GM12878 (cell line): ENCODE measurements at places on chromosomes 6 and 20. TPM values are rescaled to one million over a fixed set of nuclear protein-coding genes. Genes with fewer than 3 reads are reported as not detected.
A peak's percentile ranks its signal among the peaks of the same experiment; 100 is the strongest.

DNA sequence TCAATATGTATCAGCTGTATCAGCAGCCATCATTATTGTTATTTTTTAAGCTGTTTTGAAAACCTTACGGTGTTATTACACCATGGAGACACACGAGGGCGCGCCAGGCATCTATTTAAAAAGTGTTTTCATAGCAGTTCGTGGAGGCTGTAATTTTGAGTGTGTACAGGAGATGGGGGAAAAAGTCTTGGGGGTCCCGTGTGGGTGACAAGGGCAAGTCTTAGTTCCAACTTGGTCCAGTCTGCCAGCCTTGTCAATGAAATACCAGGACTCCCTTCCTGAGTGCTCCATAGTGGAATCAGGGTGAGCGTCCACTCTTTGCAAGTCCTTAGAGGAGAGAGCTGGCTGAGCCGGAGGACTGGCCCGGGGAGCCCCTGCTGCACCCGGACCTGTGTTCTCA, 43.3 kb downstream of the SLC2A10 start:
- no peak for DNase-seq

Gene ADTRP
- total RNA-seq = 1.7 and 2.5 TPM in 2 replicates

DNA sequence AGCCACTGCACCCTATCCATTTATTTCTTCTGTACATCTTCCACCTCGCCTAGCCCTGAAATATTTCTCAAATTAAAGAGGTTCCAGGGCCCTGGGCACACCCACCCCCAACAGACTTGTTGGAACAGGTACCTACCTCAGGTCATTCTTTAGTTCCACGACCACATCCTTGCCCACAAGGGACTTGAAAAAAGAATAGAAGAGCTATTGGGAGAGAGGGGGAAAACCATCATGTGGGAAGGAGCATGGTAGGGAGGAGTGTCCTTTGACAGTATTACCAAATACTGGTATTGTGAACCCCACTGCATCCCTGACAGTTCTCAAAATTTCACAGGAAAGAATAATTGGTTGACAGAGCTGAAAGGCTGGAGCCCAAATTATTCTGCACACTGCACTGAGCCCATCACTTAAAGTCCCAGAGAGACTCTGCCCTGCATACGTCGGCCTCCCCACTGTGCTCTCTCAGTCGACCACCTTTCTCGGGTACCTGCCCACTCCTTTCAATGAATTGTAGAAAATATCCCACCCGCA, 762 bp downstream of the LSM2 start:
- DNase-seq = no peak

GRCh38 chr6:98847779-98848538, 13.6 kb downstream of the POU3F2 start:
- no peak for DNase-seq

Gene TPBG
- 0.48 and 0.59 TPM in 2 replicates for total RNA-seq

Gene DEF6
- total RNA-seq = 58.1 and 66.3 TPM in 2 replicates

DNA sequence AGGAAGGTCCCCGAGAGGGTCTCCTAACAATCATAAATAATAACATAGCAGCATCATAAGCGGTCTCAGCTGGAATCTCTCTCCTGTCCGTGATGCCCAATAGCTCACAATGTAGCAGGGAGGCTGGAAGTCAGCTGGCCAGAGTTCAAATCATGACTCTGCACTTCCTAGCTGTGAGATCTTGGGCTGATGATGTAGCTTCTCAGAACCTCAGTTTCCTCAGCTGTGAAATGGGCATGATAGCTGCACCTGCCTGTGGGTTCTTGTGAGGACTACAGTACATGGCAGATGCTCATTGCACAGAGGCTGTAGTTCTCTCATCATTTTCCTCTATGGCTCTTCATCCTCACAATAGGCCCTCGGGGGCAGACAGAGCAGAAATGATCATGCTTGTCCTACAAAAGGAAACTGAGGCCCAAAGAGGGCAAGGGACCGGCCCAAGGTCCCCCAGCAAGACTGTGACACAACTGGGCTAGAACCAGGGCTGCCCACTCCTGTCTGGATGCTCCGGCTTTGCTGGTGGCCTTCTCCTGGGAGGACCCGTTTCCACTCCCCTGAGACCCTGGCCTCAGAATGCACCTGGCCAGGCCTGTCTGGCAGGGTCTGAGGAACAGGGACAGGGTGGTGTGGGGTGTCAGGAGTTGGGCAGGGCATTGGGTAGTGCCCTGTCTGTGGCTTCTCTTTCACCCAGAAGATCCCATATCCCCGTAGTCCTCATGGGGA, 17.7 kb downstream of the SLC12A5 start:
- DNase-seq = no peak

Gene COL20A1
- total RNA-seq = not detected in 2 replicates

DNA sequence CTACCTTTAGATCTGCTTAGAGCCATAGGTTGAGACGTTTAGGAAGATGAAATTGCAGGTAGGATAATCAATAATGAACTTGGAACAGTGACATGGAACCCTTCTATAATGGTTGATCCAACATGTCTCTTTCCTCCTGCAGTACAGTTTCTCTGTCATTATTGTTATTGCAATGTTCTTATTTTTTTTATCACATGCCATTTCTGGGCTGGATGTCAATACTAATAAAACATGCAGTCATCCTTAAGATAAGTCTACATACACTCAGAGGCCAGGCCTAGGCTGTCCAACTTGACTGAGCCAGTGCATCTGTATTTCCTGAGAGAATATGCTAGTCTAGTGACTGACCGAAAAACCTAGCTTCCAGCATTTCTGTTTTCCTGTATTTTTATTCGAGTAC, 75.3 kb upstream of the THEMIS start:
- no peak for DNase-seq

Gene CD83
- total RNA-seq = 128 and 132 TPM in 2 replicates

GRCh38 chr6:11722805-11723631, 55.6 kb downstream of the ADTRP start:
- no peak for DNase-seq

Gene GSTA4
- total RNA-seq = 3.4 and 4.7 TPM in 2 replicates

DNA sequence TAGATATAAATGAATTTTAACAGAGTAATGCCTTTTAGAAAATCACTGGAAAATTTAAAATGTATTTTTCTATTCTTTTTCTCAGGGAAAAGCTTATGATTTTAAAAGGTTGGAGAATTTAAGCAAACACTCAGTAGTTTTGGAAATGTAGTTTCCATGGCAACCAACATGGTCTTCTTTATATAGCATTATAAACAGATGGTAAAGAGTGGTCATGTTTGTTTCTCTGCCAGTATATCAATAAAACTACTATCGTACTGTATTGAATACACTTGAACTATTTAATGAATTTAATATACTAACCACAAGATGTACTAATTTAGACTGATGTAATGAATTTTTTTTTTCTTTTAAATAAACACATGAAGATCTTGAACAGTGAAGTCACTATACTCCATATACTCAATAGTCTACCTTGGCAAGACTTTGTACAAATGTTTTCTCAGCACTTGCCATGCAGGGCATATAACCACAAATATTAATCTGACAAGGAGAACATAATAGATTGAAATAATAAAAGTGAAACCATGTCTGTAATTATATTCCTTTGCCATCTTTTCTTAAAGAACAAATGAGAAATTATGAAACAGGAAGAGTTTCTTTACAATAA, 105.5 kb downstream of the PDSS2 start:
- DNase-seq = no peak

GRCh38 chr6:90484385-90484784, 102.5 kb downstream of the MAP3K7 start:
- DNase-seq = no peak

DNA sequence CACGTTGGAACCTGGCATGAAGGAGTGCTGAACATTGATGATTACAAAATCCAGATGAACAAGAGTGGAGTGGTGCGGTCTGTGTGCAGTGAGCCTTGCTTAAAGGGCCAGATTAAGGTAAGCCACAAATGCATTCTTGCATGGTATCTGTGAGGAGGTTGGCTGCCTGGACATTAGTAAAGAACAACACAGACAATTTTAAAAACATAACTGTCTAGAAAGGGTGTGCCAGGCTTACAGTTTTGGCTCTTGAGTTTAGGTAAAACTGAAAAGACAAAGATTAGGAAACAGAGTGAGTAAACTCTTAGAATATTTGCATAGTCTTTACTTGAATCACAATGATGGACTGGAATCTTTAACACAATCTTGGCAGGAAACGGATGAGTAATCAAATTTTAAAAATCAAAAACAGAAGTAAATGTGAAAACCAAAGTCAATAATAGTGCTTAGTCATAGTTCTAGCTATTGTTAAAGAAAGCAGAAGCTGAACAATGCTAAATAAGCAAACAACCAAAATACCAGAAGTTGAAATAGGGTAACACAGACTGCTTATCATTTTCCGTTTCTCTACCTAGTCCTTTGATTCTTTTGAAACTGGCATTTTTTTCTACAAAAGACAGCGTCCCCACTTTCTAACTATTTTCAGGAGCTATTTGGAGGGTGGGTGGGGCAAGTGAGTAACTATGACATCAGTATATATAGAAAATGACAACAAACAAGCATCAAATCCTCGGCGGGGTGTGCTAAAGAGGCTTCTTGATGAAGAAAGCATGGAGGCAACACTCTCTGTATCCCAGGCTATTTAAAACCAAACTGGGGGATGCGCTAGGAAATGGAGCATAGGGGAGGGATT, 185.8 kb upstream of the RAB32 start:
- DNase-seq = peak; percentile 13

DNA sequence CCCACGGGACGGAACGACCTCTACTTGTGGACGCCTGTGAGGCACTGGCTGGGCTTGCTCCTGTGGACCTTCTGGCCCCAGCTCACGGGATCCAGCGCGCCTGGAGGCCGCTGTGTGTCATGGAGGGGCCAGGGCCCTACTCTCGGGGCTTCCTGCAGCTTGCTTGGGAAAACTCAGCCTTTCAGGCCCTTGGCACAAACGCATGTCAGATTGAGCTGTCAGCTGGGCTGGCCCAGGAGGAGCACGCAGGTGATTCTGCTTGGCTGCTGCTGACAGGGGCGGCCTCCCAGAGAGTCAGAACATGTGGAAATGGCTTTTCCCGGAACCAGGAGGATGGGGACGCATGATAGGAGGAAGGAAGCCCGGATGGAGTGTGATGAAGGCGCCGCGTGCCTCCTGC, 39.7 kb downstream of the TMEM181 start:
- no peak for DNase-seq

- DNase-seq = no peak
These were observed 908.7 kb upstream of the CITED2 start for GRCh38 chr6:140283197-140283596.

Gene KCNK16
- total RNA-seq = not detected in 2 replicates

Gene PRSS35
- total RNA-seq = not detected in 2 replicates

GRCh38 chr6:37131104-37131959, 38.6 kb upstream of the PIM1 start:
- no peak for DNase-seq

- no peak for DNase-seq
These were observed 38.9 kb downstream of the FBXO9 start for GRCh38 chr6:53103993-53104675.

DNA sequence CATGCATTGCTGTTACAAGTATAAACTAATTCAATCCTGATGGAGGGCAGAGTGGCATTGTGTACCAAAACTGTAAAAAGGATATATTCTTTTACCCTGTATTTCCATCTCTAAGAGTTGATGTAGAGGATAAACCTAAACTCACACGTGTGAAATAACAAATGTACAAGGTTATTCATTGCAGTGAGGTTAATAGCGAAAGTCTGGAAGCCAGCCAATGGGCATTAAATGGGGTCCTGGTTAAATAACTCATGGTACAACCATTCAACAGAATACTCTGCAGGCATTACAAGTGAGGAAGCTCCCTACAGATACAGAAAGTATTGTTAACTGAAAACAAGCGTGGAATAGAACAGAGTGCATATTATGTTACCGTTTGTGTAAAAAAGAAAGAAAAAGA, 56.9 kb downstream of the BCAS1 start:
- DNase-seq = no peak

GRCh38 chr6:36662380-36662779, 16.1 kb upstream of the CDKN1A start:
- no peak for DNase-seq

Gene SDC4
- total RNA-seq = 2.3 and 2.6 TPM in 2 replicates

GRCh38 chr6:26521600-26522391, 16.4 kb upstream of the HMGN4 start:
- no peak for DNase-seq

GRCh38 chr20:32484958-32485769, 100.0 kb downstream of the NOL4L start:
- peak; percentile 30 for DNase-seq

DNA sequence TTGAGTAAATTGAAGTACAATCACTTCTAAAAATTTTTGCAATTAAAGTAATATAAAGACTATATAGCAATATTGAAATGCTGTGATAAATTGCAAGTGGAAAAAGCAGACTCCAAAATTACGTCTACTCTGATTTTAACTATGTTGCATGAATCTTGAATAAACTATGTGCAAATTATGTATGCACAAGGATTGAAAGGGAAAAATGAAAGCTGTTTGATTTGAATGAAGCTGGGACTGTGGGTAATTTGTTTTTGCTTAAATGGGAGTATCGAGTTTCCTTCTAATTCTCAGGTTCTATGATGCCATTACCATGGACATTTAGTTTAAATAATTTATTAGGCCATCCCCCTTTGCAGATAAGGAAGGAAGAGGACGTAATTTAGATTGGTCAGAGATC, 198.7 kb upstream of the MYLIP start:
- DNase-seq = no peak

DNA sequence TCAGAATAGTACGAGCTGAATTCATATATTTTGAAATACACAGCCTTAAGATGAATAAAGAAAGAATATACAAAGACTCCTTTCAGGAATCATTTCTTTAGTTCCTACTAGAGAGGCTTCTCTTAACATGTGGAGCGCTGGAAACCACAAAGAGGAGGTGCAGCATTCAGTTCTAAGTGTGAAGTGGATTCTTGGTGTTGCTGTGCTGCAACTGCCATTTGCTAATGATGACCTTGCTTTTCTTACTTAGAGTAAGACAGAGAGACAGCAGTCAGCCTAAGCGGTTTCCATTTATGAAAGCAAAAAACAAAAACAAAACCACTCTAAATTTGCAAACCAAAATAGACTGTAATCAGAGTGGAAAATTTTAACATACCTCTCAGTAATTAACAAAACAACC, 629.0 kb downstream of the EPHA7 start:
- DNase-seq = no peak

GRCh38 chr6:127077886-127078285, 40.6 kb upstream of the RSPO3 start:
- DNase-seq = no peak
